ENCODE measurements at places on chromosomes 4 and X.

- DNase-seq = no peak
Measured at GRCh38 chr4:107548211-107548905, 171.7 kb downstream of the PAPSS1 start.

DNA sequence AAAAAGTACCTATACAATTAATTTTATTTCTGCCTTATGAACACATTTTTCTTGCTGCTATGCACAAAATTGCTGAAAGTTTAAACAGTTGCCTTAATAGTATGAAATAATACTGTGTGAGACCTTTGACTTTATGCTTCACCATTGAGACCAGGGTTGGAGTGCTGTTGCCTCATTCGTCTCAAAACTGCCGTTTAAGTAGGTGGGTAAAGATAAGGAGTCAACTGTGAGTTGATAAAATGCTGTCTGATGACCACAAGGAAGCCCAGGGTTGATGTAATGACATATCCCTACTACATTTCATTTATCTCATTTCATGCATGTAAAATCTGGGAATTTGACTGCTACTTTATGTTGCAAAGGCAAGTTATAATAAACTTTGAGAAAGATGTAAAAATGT is 23.4 kb downstream of the STK26 start:
- no peak for DNase-seq

DNA sequence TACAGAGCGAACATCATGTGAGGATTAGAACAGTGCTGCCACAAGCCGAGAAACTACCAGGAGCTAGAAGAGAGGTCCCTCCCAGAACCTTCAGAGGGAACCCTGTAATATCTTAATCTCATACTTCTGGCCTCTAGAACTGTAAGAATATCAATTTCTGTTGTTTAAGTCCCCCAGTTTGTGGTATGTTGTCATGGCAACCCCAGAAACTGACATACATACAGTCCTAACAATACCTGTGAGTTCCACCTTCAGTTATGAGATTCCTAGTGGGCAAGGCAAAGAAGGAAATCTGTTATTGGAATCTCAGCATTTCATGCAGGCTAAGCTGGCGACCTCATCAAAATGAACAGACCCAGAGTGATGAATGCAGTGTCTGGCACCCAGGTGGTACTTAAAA is 42.5 kb downstream of the ZBTB49 start:
- DNase-seq = no peak

GRCh38 chrX:55006827-55007621 is 6.9 kb downstream of the APEX2 start:
- no peak for DNase-seq

GRCh38 chr4:27128443-27128842 is 267.8 kb downstream of the STIM2 start:
- DNase-seq = no peak

DNA sequence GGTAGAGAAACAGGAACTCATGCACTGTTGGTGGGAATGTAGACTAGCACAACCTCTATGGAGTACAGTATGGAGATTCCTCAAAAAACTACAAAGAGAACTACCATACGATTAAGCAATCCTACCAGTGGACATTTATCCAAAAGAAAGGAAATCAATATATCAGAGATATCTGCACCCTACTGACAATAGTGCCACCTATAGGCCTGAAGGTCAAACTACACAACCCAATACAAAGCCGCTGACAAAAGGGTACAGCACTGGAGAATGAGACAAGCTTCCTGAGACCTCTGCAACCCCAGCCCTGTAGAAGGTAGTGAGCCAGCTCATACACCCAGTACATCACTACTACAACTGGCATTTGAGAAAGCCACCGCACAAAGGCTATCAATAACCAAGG is 67.1 kb downstream of the CBR4 start:
- DNase-seq = no peak

- no peak for DNase-seq
Measured at GRCh38 chrX:116272861-116273260, 102.3 kb downstream of the AGTR2 start.

DNA sequence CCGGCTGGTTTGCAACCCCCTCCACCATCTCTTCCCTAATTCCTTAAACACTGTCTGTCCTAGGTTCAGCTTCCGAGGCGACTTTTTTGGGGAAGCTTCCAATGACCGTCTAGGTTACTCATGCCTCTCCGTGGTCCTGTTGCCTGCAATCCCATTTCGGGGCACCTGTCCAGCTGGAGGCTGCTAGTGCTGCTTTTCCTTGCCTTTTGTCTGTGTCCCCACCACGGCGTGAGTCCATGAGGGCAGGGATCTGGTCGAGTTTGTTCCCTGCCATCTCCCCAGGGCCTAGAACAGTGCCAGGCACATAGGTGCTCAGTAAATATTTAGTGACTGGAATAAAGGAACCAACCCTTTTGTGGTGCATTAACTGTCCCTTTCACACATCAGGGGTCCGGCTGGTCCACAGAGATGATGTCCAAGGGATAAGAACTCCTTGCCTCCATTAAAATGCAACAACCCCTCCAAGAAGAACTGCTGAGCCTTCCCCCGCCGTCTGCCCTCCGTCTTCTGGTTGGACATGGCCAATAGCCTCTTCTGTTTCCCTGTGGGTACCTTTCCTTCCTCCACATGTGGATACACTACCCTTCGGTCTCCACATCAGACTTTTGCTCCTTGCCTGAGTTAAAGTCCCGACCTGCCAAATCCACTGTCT is 5.7 kb upstream of the SORCS2 start:
- DNase-seq = no peak

- DNase-seq = no peak
Measured at GRCh38 chrX:16240231-16240905, 73.1 kb downstream of the MAGEB17 start.

DNA sequence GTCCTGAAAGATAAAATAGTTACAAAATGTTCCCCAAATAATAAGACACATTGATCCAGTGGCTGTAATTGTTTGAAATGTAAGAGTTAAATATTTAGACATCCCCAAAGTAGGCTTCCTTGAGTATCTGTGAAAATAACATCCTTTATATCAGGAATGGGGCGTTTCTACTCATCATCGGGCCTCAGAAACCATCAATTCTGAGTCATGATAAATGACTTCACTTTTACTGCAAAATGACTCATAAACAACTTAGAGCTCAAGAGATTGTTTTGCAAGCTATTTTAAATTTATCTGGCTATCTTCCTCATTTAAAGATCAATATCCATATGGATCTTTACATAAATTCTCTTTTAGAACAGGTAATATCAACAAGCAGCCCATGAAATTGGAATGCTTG is 369.4 kb upstream of the CNKSR2 start:
- DNase-seq = no peak

DNA sequence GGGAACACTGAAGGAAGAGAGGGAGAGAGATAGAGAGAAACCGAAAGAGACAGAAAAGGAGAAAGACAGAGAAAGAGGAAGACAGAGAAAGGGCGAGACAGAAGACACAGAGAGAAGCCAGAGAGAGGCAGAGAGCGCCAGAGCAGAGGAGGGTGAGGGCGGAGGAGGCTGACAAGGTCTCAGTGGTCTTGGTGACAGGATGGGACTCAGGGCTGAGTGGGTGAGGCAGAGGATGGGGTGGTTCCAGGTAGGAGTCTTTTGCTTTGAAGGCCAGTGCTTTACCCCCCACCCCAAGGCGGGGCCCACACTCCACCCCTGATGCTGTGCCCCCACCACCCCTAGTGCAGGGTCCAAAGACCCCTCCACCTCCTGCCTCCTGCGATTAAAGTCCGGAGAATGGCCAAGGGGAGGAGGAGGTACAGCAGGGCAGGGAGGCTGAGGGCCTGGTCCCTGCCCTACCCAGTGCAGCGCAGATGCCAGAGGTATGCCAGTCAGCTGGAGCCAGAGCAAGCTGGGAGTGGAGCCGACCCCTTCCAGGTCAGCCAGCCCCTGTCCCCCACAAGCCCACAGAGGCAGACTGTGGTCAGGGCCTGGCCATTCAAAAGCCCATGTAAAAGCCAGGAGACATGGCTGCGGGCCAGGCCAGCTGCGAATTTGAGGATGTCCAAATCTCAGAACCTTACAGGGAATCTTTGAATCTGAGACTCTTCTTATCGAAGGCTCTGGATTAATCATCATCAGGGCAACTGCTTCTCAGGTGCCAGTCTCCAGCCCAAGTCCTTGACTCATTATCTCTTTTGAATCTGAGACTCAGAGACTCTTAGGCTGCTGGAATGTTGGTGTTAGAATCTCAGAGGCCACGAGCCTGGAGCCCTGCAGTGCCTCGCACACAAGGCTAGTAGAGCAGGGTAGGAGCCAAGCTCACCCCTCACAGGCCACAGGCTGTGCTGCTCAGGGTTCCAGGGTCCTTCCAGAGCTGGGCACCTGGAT is 758 bp downstream of the IQSEC2 start:
- no peak for DNase-seq

DNA sequence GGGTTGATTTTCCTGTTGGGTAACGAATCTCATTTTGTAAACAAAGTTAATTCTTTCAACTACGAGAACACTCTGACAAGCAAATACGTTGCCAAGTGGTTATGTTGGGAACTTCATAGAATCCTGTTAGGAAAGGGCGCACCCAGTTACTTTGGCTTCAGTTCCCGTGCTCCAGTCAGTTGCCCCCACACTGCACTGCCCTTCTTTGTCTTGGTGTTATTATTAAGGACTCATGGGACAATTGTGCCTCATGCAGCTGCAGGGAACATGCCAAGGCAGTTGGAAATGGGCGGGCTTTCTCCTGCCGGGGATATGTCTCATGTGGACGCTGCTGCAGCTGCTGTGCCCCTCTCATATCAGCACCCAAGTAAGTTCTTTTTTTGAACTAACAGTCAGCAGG is 28.9 kb downstream of the OFD1 start:
- DNase-seq = no peak

DNA sequence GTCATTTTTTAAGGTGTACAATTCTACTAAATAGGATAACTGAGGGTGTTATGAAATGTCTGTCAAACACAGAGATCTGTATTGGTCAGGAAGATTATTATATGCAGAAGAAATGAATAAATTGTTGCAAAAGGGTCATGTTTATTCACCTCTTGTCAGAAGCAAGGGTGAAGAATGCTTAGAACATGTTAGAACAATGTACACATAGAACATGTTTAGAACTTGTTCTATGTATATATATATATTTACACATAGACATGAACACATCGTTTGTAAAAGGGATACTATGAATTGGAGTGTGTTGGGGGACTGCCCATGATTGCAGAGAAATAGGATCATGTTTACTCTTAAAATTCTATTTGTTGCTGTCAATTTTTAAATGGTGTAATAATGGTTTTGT is 28.0 kb upstream of the TMEM150C start:
- no peak for DNase-seq

DNA sequence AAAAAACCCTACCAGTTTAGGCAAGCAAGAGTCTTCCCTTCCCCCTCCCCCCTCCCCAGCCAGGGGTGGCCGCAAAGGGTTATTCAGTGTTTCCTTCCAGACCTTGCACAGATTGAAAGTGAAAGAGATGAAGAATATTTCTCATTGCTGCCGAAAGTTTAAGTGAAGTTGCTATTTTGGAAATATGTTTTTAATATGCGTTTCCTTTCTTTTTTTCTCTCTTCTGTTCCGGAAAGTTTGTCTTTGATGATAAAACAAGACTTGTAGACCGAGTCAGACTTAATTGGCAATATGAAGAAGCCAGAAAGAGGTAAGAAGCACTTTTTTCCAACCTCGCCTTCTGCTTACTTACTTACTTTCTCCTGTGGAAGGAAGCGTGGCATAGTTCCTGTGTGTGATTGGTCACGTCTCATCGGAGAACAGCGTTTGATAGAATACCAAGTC is 58.5 kb upstream of the CLCN4 start:
- DNase-seq = no peak

GRCh38 chr4:86718152-86718551 is 124.0 kb downstream of the PTPN13 start:
- DNase-seq = no peak

- DNase-seq = no peak
Measured at GRCh38 chr4:124902001-124902515, 189.5 kb upstream of the ANKRD50 start.

DNA sequence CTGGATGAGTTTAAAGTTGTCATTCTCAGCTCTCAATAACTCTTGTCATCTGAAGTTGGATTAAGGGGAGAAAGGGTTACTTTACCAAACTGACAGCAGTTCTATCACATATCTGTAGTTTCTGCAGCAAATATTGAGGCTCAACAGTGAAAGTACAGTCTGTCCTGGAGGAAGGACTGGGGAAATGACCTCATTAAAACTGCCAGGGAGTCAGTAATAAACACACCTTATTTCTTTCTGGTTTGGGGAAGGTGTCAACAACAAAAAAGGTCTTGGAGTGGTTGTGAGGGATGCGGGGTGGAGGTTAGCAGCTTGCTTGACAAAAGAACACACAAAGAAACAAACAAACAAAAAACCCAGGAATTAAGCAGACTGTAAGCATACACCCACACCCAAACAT is 1418.0 kb downstream of the STIM2 start:
- no peak for DNase-seq

DNA sequence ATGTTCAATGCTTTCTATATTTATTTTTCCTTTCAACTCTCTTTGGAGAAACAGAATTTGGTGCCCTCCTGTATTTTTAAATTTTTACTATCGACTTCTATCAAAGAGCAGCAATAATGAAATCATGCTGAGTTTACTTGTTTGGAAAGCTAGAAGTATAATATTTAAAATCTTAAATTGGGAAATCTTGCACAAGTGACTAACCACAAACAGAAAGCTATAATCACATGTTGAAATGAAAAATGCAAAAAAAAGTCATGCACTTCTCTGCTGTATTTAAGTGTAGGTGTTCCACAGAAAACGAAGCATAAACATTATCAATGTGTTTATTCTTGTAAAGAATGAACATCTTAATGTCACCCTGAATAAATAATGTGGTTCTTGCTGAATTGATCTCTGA is 306.1 kb downstream of the PCDH18 start:
- DNase-seq = no peak

GRCh38 chr4:112127048-112127637 is 18.1 kb upstream of the FAM241A start:
- no peak for DNase-seq

DNA sequence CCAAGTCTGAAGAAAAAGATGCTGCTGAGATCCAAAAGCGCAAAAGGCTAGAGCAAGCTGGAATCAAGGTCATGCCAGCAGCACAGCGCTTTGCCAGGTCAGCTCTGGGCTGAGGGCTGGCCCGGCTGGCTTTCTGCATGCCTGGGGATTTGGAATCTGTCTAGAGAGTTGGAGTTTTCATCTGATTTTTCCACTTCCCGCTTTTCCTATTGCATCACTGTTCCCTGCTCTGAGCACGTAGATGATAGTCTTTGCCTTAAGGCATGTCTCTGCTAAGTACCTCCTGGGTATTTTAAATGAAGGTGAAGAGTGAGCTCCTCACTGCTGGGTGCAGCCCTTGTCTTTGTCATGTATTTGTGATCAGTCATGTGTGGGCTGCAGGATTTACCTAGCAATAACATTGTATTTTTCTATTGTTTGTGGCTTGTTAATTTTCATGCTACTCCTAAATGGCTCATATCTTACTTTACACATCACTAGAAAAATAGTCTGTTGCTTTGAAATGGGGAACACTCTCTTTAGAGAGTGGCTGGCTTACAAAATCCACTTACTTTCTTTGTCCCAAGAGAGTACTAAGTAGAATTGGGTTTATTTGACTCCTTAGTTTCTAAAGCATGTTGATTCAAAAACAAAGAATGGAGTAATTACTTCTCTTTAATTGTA is 82.8 kb downstream of the LIMCH1 start:
- DNase-seq = no peak
